Thymus (tissue), 14 donors: ENCODE measurements at places on chromosomes 11 and 22.

GRCh38 chr11:66371627-66372415, at the start of gene SLC29A2:
TSS of gene SLC29A2 (minus strand) at chr11:66371760. CDS start at chr11:66371591, 169 bp downstream.
- peak; percentile 55 for DNase-seq

GRCh38 chr22:43826142-43827002, 14.3 kb upstream of the EFCAB6 start:
- no peak for DNase-seq

DNA sequence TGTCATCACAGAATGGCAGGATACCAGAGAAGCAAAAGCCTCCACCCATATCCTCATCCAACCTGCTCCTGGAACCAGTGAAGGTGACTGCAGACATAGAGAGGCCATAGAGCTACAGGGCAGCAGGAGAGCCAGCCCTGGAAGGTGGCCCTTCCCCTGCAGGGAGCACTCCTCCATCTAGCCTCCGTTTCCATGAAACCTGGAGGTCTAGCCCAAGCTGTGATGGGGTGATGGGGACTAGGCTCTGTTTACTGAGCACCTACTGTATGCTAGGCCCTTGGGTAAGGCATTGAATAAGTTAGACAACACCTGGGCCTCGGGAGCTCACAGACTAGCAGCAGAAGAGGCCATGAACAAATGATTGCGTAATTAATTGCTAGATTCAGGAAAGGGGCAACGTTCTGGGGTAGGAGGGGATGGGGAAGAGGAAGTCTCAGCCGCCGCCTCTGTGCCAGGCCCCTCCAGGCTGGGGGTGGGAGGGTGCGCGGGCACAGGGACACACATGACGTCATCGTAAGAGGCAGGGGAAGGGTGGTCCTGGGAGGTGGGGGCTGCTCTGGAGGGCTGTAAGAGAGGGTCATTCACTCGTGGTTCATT, 784 bp upstream of the SYNGR1 start:
- DNase-seq, result no peak

DNA sequence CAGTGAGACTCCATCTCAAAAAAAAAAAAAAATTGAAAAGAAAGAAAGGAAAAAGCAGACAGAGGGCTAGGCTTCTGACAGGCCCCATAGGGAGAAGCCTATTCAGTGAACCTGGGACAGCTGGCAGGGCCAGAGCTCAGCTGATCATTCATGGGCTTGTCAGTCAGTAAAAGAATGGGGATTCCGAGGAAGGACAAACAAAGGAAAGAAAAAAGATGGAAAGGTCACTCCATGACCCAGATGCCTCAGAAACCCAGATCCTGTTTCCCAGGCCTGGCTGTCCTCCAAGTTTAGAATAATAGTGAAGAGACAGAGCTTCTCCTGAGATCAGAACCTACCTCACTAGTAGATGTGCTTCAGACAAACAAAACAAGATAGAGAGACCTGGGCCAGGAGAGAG, 34.3 kb upstream of the ASPHD2 start:
- no peak for DNase-seq

- DNase-seq, result no peak
Measured at GRCh38 chr11:8386134-8386864, 122.6 kb upstream of the LMO1 start.

DNA sequence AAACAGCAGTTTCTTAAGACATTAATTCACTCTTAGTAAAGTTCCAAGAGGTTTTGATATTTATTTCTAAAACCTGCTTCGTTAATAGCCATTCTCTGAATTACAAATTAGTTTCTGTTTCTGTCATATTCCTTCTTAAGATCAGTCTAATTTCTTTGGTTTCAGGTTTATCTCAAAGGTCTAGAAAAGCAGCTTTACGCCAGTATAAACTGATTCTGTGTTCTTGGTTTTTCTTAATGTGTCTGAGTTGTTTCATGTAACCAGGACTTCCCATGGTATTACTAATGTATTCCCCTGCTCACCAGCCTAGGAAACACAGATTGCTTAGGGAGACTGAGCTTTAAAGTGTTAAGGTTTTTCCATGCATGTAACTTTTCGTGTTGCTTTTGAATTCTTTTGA, 6.8 kb upstream of the ACY3 start:
- DNase-seq, result no peak

DNA sequence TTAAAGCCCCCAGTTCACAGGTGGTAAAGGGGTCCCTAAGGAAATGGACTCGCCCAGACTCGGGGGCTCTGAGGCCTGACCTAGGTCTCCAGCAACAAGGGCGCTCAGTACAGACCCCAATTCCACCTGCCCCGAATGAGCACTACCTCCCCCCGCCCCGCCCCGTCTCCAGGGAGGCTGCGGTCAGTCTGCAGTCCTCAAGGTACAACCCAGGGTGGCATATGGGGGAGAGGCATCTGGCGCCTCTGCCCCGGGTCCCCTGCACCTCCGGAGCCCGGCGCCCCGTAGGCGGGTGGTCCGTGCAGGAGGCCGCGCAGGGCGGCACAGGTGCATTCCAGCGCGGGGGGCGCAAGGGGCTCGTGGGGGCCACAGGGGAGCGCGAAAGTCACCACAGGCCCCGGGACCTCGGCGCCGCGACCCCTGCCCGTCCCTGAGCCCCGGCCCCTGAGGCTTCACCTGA, 361 bp downstream of the CTSD start:
- no peak for DNase-seq

DNA sequence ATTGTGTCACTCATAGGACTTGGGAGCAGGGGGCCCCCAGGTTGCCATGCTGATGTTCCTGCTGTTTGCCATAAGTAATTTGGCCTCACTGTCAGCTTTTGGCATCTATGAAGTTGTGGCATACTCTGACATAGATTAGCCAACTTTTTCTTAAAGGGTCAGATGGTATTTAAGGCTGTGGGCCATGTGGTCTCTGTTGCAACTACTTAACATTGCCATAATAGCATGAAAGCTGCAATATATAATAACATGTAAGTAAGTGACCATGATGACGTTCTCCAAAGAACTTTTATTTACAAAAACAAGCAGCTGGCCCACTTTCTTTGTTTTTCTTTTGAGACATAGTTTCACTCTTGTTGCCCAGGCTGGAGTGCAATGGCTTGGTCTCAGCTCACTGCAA, 2.2 kb upstream of the TMEM216 start:
- no peak for DNase-seq

GRCh38 chr11:112087212-112087611, 539 bp downstream of the SDHD start:
- no peak for DNase-seq

DNA sequence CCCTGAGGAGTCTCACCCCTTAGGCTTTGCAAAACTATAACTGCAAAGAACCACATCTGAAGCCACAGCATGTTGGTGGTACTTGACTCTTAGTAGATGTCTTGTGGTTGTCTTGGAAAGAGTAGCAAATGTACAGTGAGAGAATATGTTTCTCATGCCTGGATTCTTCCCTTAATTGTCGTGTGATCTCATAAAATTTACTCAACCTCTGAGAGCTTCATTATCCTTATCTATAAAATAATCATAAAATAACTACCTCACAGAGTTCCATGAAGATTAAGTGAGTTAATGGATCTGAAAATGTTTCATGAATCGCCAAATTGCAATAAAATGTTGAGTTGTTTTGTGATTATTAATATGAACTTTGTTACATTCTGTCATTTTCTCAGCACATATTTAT, 491.5 kb downstream of the METTL15 start:
- DNase-seq, result no peak

GRCh38 chr22:19974935-19975706, 33.5 kb upstream of the TXNRD2 start:
- DNase-seq, result peak; percentile 29

GRCh38 chr11:96338910-96339705, 3.9 kb downstream of the MAML2 start:
- peak; percentile 25 for DNase-seq

- DNase-seq, result no peak
Measured at GRCh38 chr11:107924306-107924705, 3.9 kb upstream of the RAB39A start.

DNA sequence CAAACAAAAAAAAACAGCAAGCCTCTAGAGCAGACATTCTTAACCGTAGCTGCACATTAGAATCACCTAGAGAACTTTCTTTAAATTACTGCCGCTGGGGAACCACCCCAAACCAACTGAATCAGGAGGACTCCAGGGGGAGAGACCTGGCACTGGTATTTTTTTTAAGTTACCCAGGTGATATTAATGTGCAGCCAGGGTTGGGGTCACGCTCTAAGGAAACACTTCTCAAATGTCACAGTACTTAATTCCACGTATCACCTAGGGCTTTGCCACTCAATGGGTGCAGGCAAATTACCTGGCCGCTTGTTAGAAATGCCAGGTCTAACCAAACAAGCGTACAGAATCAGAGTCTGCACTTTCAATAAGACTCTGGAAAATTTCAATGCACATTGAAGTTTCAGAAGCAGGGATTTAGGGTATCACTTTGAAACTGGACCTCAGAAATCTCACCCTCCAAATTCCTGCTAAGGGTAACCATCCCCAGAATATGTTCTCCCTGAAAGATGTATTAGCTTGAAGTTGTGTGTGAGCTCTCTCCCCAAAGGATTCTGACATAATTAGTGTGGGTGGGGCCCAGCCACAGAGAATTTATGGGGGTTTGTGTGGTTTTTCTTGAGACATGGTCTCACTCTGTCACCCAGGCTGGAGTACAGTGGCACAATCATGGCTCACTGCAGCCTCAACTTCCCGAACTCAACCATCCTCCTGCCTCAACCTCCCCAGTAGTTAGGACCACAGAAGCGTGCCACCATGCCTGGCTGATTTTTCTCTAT, 12.7 kb upstream of the ISX start:
- DNase-seq, result no peak

GRCh38 chr11:726278-727220, 20.5 kb downstream of the EPS8L2 start:
- DNase-seq, result no peak
